A549 (cell line): ENCODE measurements at places on chromosomes 7 and 10. TPM values are rescaled to one million over a fixed set of nuclear protein-coding genes. Genes with fewer than 3 reads are reported as not detected.

The OPN4 gene
- polyA plus RNA-seq: not detected in 3 replicates

The MRPS24 gene
- 219 to 232 TPM (median 226 TPM) in 3 replicates for polyA plus RNA-seq

GRCh38 chr10:124875596-124875995, 66.3 kb upstream of the ZRANB1 start:
- peak; percentile 39 for DNase-seq

The MMD2 gene
- not detected in 3 replicates for polyA plus RNA-seq

The AFAP1L2 gene
- 26.6 to 35.0 TPM (median 27.3 TPM) in 3 replicates for polyA plus RNA-seq

DNA sequence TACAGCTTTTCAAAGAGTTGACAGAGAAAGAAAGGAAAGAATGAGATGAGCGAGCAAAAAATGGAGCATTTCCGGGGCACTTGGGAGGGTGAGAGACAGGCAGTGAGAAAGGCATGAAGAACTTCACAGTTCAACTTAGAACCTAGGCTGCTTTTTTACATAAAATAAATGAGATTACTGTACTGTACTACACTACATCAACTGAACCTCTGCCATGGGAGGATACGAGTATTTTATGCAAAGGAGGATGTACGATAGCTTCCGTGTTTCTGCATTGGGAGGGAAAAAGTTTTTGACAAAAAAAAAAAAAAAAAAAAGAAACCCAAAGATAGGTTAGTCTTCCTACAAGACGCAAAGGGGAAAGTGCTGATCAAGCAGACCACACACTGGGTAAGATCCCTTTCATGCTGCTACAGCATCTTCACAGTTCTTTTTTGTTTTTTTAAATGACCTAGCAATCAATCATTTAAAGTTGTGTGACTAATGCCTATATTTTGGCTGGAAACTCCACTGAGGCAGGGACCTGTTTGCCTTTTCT, 88.0 kb downstream of the RAPGEF5 start:
- DNase-seq: no peak

- DNase-seq: no peak
Observed at GRCh38 chr7:45589061-45589460, 14.9 kb downstream of the ADCY1 start.

The LRIT1 gene
- not detected in 3 replicates for polyA plus RNA-seq

The EBLN1 gene
- not detected in 3 replicates for polyA plus RNA-seq

GRCh38 chr10:125773687-125774543, 1.7 kb downstream of the MMP21 start:
- no peak for DNase-seq

The SEMA3C gene
- 78.1 to 79.2 TPM (median 78.2 TPM) in 3 replicates for polyA plus RNA-seq

GRCh38 chr10:132726194-132726593, 59.8 kb downstream of the NKX6-2 start:
- no peak for DNase-seq

The LRRTM3 gene
- not detected in 3 replicates for polyA plus RNA-seq

The IDI2 gene
- polyA plus RNA-seq: not detected in 3 replicates

DNA sequence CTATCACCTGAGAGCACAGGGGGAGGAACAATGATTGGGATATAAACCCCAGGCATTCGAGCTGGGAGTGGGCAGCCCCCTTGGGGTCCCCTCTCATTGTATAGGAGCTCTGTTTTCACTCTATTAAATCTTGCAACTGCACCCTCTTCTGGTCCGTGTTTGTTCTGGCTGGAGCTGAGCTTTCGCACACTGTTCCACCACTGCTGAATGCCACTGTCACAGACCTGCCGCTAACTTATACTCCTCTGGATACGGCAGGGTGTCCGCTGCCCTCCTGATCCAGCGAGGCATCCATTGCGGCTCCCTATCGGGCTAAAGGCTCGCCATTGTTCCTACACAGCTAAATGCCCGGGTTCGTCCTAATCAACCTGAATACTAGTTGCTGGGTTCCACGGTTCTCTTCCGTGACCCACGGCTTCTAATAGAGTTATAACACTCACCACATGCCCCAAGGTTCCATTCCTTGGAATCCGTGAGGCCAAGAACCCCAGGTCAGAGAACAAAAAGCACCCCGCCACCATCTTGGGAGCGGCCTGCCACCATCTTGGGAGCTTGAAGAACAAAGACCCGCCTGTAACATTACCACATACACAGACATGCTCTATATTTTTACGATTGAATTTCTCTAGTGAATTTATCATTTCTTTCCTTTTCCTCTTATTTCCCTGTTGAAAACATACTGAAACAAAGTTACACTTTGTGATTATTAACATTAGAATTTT, 9.0 kb downstream of the ZWINT start:
- no peak for DNase-seq

DNA sequence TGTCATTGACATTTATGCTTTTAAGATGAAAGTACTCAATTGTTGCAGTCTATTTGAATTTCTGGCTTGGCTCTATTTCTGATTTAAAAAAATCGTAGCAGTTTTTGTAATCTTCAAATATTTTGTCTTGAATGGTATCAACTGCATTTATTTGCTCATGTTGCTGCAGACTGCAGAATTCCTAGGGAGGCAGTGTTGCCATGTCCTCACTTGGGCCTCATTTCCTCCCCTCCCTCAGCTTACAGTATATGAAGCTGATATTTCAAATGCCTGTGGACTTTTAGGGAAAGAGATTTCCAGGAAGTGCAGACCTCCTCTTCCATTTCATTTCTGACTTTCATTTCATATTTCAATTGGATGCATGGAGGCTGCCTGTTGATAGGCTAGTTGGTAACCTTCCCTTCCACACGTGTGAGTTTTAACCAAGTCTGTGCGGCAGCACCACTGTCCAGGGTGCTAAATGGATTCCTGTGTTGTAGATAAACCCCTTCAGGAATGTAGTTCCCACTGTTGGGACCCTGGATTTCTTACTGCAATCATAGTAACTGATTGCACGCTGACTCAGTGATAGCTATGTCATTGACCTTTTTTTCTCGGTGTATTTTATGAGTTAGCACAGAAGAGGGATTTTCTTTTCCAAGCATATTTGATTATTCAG, 17.5 kb downstream of the VPS50 start:
- DNase-seq: no peak

- DNase-seq: no peak
Observed at GRCh38 chr7:111147708-111148533, 57.0 kb downstream of the LRRN3 start.

DNA sequence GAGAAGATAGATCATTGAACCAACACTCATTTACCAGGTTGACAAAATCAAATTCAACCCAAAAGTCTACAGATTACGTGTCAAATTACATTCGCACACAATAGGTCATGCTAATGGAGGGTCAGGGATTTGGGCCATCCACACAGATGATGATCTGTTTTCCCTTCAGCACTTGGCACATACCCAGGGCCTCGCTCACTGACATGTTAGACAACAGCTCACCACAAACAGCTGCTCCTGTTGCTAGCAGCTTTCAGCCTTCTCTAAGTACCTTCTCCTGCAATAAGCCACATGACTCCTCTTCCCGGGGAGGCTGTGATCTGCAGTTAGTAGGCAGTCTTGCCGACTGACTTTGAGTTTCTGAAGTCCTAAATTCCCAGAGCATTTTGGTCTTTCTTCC, 18.4 kb downstream of the NKX2-3 start:
- DNase-seq: no peak

- DNase-seq: no peak
Observed at GRCh38 chr7:73717025-73717807, 2.3 kb downstream of the STX1A start.

The FAM131B gene
- polyA plus RNA-seq: 0.16 to 0.32 TPM (median 0.19 TPM) in 3 replicates

GRCh38 chr7:1925349-1925748, 255.3 kb downstream of the ELFN1 start:
- DNase-seq: no peak

- DNase-seq: no peak
Observed at GRCh38 chr7:146875237-146875785, 758.7 kb downstream of the CNTNAP2 start.

DNA sequence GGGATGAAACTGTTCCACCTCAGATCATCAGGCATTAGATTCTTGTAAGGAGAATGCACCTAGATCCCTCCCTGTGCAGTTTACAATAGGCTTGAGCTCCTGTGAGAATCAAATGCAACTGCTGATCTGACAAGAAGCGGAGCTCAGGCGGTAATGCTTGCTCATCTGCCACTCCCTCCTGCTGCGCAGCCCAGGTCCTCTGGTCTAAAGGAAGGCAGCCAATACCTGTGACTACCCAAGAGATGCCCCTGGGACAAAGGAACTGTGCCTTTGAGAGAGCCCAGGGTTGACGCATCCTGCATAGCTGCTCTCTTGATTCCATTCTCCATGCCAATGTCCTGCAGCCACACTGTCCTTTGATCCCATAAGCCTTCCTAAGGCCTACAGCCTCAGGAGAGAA, 73.1 kb downstream of the ADCYAP1R1 start:
- no peak for DNase-seq

GRCh38 chr7:15820319-15820718, 133.8 kb upstream of the MEOX2 start:
- DNase-seq: no peak

The SLC25A13 gene
- 31.3 to 32.7 TPM (median 32.2 TPM) in 3 replicates for polyA plus RNA-seq

DNA sequence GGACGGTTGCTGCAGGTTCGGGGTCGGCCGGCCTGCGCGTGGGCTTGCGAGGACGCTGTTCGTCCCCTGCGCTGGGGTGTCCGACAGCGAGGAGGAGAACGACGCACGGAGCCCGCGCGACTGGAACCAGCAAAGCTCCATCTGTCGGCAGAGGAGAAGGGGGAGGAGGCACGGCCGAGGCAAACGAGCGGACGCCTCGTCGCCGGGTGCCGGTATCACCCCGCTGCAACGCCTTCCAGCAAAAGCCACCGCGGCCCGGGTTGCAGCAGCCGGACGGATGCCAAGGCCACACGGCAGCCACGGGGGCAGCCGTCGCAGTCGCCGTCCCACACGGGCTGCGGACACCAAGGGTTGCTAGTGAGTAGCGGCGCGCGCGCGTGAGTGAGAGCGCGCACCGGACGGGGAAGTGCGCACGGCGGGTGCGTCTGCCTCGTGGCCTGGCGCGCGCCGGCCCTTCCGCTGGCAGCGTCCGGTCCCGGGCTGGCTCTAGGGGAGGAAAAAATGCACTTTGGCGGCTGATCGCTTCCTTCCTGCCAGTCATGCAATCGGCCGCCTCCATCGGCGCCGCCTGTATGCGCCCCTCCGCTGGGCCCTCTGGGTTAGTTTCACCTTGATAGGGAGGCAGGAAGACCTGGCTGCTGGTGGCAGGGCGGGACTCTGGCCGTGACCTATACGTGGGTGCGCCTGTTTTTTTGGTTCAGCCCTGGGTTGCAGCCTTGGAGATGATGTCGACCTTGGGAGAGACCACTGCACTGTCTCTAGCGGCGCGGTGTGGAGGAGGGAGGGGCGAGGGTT, 434 bp downstream of the STAMBPL1 start:
- DNase-seq: peak; percentile 86

- DNase-seq: no peak
Observed at GRCh38 chr7:93194386-93194785, 31.9 kb downstream of the HEPACAM2 start.

The VAX1 gene
- polyA plus RNA-seq: 0.54 to 0.71 TPM (median 0.68 TPM) in 3 replicates
